ENCODE measurements at places on chromosomes 16 and 17.
A peak's percentile ranks its signal among the peaks of the same experiment; 100 is the strongest.

DNA sequence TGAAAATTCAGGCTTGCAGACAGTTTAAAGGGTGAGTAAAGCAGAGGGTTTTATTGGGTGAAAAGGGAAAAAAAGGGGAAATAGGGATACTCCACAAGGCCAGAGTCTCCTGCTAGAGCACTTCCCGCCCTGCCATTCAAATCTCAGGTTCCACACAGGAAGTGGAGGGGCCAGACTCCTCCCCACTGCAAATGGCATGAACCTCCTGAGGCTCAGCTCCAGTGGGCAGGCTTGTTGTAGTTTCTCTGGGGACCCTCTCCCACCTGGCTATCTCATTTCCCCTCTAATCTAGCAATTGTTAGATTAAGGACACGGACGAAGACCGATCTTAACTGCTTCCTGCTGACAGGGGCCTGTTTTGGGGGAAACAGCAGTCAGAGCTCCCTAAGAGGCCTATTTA, 43.4 kb downstream of the TAOK1 start:
- DNase-seq: no peak

DNA sequence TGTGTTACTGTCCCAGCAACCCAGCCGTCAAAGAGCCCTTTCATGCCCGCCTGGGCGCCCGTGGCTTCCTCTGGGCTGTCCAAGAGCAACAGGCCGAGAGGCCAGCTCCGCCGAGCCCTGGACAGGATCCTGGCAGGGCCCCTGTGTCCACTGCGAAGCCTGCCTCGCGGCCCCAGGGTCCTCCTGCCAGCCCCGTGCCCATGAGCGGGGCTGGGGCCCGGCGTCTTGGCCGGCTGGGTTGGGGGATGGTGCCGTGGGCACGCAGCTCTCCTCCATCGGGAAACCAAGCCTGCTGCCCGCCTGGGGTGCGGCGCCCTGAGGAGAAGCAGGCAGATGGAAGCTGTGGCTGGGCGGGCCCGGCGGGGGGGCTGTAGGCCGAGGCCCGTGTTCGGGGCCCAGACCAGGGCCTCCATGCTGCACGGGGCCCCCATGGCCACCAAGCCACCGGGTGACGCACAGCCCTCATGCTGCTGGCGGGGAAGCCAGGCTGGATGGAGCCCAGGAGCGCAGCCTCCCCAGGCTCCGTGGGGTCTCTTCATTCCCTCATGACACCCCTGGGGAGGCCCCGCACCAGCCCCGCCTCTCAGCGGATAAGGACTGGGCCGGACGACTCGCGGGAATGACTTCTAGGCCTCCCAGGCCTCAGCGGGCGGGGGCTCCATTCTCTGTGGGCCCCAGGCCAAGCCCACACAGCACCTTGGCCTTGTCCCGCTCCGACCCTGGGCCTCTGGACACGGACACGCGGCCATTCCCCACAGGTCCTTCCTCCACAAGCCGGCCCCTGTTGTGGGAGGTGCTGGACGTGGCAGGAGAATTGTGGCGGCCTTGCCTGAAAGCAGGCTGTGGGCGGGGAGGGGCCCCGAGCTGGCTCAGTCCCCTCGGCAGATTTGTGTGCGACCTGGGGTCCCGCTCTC, at the start of gene C1QTNF8:
Gene C1QTNF8 (minus strand): TSS at position 76 of the 914 bp plus-strand sequence. CDS start 1,322 bp downstream, outside the sequence.
- no peak for DNase-seq

DNA sequence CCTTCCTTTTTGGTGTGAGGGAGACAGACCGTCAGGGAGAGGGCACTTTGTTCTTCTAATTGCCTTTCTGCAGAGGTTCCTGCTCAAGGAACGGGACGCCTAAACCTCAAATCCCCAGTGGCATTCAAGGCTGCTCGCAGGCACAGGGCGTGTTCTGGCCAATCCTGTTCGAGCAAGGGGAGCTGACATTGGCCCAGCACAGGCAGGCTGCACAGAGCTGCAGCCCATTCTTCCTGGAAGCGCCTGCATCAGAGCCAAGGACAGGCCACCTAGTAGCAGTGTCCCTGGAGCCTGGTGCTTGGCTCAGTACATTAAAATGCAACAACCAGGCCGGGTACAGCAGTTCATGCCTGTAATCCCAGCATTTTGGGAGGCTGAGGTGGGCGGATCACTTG, 72.2 kb upstream of the CREBBP start:
- no peak for DNase-seq

GRCh38 chr16:1980030-1980769, 1.1 kb downstream of the NOXO1 start:
- DNase-seq: no peak

DNA sequence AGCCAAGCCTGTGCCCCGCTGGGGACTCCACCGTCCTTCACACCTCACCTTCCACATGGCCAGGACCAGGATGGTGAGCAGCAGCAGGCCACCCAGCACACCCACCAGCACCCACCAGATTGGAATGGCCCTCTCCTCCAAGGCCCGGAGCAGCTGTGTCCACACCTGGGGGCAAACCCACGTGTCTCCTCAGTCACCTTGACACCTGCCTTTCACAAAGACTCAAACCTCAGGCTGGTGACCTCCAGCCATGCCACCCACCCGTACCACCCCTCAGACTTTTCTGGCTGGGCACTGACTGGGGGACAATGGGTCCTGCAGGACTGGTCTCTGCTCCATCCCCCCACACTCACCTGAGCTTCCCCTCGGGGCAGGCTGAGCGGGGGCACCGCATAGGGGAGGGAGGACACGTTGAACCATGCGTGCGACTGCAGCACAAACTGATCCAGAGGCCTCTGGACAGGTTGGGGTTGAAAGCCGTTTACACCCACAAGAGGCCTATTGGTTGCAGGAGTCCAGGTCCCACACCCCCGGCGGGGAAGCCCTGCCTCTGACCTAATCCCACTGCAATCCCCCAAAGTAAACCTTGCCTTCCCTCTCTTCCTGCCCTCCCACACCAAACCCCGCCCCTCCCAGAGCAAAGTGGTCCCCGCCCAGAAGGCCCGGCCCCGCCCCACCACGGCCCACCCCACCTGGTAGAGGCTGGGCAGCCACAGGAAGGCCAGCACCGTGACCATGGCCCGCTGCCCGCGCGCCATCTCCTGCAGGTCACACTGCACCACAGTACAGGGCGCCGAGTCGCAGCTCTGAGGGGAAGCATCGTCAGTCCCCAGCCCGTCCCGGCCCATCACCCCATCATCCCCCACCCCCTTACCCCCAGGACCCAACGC, 10.9 kb upstream of the FAM171A2 start:
- DNase-seq: no peak

GRCh38 chr17:64385187-64386083, 5.2 kb downstream of the PECAM1 start:
- no peak for DNase-seq

- no peak for DNase-seq
These were observed 579.3 kb upstream of the CDH8 start for GRCh38 chr16:62615526-62615925.

- no peak for DNase-seq
These were observed 17.8 kb downstream of the TRAF7 start for GRCh38 chr16:2173366-2173765.

GRCh38 chr16:88732172-88732960, 26.1 kb downstream of the CTU2 start:
- DNase-seq: no peak

DNA sequence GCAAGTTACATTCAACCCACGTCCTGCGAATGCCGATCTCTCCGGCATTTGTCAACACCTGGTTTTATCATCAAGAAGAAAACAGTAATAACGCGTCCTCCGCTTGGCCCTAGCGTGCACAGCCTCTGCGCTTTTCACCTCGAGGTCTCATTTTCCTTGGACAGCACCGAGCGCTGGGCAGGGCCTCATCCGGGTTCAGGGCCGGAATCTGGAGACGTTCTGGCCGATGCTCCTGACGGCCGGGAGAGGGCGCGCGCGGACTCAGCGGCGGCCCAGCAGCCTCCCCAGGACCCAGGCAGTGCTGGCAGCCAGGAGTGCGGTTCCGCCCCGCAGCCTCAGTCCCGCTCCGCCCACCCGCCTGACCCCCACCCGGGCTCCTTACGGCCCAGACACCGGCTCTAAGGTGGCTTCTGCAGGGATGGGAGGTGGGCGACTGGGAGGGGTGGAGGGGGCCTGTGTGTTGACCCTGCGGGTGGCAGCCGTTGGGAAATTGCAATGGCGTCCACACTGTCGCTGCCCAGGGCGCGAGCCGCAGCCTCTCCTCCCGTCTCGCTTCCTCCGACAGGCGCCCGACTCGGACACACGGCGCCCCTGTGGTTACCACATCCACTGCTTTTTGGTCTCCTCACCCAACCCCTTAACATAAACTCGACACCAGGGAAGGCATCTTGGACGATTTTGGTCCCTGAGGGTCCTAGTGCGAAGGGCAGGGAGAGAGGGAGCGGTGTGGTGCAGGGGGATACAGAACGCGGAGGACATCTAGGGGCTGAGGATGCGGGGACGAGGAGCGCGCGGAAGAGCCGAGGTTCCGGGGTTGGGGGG, 7.4 kb upstream of the FLYWCH1 start:
- DNase-seq: peak; percentile 56

DNA sequence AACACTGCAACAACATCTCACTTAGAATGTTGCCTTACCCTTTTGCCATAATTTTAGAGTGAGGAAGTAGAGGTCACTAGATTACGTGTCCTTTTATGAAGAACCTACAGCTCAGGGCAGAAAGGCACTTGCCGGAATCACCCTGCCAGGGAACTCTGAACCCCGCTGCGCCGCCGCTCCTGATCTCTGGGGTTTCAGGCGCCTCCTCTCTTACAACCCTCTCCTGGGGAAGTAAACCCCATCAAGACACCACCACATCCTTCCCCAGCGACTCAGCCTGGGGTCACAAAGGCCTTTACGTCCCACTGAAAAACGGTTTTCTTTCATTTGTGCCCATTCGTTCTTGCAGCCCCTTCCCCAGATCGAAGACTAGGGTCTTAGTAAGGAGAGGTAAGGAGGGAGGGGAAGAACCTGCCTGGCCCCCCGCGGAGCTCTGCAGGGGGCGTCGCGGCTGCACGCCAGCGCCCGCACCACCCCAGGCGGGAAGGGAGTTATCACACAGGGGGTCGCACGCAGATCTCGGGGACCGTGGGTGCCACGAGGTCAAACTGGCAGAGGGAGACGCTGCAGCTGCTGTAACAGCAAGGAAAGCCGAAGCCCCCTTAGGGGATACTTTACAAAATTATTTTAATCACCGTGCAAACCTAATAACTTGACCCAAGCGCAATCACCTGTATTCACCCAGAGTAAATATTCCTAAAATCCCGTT, 1.0 kb upstream of the HLF start:
- no peak for DNase-seq

- DNase-seq: no peak
These were observed 30.1 kb downstream of the SNX11 start for GRCh38 chr17:48137656-48138055.

- peak; percentile 6 for DNase-seq
These were observed 26.2 kb downstream of the TNFRSF13B start for GRCh38 chr17:16945663-16946218.

DNA sequence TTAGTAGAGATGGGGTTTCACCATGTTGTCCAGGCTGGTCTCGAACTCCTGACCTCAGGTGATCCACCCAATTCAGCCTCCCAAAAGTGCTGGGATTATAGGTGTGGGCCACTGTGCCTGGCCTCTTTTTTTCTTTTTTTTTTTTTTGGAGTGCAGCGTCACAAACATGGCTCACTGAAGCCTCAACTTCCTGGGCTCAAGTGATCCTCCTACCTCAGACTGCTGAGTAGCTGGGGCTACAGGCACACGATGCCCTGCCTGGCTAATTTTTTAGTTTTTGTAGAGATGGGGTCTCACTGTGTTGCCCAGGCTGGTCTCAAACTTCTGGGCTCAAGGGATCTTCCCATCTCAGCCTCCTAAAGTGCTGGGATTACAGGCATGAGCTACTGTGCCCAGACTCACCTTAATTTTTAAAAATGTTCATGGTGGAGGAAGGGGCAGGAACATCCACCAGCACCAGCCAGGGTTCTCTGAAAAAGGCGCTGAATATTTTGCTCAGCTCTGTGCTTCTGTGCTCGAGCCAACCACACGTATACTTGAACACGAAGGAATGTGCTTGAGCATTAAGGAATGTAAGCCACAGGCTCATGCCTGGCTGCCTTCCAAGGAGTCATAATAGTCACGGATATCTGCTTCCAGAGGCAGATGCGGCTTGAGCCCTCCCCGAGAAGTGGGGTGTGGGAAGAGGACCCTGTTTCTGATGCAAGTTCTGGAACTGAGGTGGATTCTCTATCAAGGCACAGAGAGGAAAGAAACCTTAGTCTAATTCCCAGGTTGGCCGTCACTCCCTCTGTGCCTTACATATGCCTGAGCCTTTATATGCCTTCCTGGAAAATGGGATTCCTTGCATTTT, 65.5 kb upstream of the CREBBP start:
- DNase-seq: no peak

DNA sequence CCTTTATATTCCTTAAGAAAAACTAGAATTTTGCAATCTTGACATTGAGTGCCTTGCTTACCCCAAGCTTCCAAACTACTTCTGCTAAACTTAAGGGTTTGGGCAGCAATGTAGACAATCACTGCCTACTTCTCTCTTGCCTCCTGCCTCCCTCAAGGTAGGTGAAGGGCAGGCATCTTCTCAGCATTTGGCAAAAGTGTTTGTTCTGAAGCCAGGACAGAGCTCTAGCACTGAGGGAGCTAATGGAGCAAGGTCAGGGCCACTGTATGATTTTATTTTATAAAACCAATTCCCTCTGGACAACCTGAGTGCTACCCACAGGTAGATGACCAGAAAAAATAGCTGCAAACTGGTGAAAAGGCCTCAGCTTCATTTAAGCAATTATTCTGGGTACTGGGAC, 111.8 kb downstream of the IRX3 start:
- no peak for DNase-seq

- DNase-seq: no peak
These were observed 1.0 kb upstream of the CDH16 start for GRCh38 chr16:66919569-66920298.

GRCh38 chr17:73720187-73720834, 76.1 kb upstream of the SDK2 start:
- no peak for DNase-seq

- no peak for DNase-seq
These were observed 138.3 kb downstream of the CHD9NB start for GRCh38 chr16:52914428-52914827.

DNA sequence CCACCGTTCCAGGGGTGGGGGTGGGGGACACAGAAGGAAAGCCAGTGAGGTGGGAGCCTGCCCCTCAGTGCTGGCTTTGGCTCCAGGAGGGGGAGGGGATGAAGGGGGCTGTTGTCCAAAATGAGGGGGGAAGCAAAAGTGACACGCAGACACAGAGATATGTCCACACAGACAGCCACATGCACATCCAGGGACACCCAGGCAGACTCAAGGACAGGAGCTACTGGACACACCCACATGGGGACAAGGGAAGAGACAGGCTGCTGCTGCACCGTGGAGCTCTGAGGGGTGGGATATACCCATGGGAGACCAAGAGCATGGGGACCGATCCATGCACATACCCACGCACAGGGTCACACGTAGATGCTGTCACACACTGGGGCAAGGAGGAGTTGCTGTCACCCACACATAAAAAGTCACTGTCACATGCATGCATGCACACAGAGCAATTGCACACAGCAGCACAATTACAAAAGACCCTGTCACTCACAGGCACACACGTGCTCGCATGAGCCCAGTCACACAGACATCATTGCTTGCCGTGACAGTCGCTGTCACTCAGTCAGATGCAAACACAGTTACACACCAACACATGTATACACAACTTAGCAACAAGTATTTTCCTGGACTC, 1.3 kb downstream of the THRA start:
- no peak for DNase-seq

GRCh38 chr17:27631897-27632725, 1.1 kb downstream of the LGALS9 start:
- DNase-seq: no peak
